ENCODE measurements at places on chromosomes 6 and 20.

GRCh38 chr6:50120300-50120699 is 70.6 kb upstream of the DEFB112 start:
- no peak for DNase-seq

- DNase-seq, result no peak
Measured at GRCh38 chr6:6932341-6932740, 175.4 kb upstream of the RREB1 start.

GRCh38 chr20:58188527-58188926 is 39.9 kb downstream of the ANKRD60 start:
- DNase-seq, result no peak

GRCh38 chr6:48754641-48755040 is 643.6 kb upstream of the PTCHD4 start:
- no peak for DNase-seq

GRCh38 chr6:30726506-30727413 is 6.6 kb downstream of the TUBB start:
- no peak for DNase-seq

GRCh38 chr6:15434823-15435380 is 189.0 kb downstream of the JARID2 start:
- no peak for DNase-seq

All from stimulated activated CD4-positive, alpha-beta T cell treated with anti-CD3 and anti-CD28 coated beads, Interleukin-4, amount 100 ng/mL, for 4 hours (primary cell).